ENCODE measurements at places on chromosomes 3 and 15. TPM values are rescaled to one million over a fixed set of nuclear protein-coding genes. Genes with fewer than 3 reads are reported as not detected.
A peak's percentile ranks its signal among the peaks of the same experiment; 100 is the strongest.

DNA sequence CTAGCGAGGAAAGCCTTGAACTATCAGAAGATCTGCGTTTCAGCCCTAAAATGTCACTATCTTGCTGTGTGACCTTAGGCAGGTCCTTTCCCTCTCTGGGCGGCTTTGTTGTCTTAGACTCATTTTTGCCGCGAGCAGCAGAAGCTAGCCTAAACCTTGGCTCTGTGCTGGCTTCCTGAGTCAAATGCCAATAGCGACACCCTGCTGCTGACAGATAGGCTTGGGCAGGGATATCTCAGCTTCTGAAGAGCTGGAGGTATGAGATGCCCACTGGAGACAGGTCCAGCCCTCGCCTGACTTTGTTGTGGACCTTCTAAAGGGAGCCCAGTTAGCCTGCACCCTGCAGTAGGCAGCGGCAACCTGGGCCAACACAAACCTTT is 1.3 kb downstream of the ADAMTSL3 start:
- DNase-seq = peak; percentile 65

The CCR5 gene
- total RNA-seq = not detected

The ECE2 gene
- not detected for total RNA-seq

The MST1R gene
- 0.72 TPM for total RNA-seq

DNA sequence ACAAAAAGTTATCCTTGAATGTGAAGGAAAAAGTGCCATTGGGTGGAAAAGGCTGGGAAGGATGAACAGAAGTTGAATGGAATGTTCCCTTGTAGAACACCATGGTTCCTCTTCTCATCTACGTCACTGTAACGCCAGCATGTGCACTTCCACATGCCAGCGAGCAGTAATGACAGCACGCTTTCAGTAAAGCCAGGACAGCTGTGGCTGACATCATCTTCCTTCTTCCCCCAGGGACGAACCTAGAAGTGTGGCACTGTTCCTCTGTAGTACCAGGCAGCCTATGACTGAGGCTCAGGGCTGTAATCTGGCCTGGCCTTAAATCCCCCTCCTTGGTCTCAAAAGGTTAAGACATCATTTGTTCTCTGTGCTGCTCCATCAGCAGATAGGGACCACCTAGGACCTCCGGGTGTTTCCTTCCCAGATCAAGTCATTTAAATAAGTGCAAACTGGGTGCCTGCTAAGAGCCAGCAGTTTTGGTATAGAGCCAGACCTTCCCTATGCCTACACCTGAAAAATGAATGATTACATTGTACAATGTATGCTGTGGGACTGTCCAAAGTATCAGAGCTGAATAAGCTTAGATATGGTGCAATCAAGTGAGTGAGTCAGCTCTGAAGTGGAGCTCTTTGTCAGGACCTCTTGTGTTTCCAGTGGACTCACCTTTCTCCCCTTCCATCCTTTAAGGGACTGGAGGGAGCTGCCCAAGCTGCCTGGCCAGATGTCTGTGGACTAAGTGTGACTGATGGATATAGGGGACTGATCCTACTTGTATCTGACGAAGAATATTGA is 5.6 kb upstream of the SRPRB start:
- no peak for DNase-seq

DNA sequence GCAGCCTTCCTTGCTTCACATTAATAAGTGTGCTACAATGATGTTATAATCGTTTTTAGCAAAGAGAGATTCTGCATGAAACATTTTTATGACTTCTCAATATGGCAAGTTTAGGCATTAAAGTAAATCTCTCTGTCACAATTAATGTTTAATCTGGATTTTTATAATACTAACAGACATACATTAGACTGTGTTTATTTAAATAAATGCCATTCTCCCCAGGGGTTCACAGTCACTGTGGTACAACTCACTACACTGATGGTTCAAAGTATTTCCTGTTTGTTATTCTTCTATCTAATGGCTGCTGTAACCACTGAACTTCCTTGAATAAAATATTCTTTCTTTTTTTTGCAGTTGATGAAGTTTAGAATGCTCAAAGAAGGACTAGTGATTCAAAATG is 59.0 kb downstream of the SLC12A1 start:
- DNase-seq = no peak

DNA sequence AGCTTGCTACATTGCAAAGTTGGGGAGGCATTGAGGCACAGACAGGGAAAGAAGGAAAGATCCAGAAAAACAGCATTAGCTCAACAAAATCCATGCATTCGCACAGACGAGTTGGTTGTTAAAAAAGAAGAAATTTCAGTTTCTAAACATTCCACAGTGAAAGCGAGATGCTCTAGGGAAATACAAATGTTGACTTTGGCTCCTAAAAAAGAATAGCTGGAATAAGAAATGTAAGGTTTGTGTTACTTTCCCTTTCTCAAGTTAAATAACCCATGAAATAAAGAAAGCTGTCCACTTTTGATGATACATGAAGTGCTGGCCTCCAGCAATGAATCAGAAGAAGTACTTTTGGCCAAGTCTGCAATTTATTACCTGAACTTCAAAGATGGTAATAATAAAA is 465.1 kb downstream of the ERC2 start:
- DNase-seq = no peak

DNA sequence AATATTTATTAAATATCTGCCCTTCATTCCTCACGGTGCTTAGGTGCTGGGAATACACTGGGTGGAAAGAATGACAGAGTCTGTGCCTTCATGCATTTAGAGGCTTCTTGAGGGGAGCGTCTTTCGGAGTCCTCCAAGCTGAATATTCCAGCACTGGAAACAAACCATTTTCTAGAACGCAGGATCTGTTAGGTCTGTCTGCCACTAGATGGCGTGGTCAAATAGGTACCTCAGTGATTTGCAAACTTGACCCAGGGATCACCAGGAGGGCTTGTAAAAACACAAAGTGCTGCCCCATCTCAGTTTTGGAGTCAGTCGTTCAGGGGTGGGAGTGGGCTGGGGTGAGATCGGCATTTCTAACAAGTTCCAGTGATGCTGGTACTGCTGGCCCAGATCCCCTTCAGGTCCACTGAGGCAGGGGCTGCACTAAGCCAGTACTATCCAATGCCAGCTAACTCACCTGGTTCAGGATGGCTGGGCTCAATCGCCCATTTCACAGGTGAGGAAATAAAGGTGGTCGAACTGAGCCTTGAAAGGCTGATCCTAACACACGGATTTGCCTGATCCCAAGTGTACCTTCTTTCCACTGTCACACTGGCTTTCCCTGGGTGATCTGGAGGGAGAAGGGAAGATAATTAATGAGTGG is 14.8 kb downstream of the ARNT2 start:
- DNase-seq = no peak

DNA sequence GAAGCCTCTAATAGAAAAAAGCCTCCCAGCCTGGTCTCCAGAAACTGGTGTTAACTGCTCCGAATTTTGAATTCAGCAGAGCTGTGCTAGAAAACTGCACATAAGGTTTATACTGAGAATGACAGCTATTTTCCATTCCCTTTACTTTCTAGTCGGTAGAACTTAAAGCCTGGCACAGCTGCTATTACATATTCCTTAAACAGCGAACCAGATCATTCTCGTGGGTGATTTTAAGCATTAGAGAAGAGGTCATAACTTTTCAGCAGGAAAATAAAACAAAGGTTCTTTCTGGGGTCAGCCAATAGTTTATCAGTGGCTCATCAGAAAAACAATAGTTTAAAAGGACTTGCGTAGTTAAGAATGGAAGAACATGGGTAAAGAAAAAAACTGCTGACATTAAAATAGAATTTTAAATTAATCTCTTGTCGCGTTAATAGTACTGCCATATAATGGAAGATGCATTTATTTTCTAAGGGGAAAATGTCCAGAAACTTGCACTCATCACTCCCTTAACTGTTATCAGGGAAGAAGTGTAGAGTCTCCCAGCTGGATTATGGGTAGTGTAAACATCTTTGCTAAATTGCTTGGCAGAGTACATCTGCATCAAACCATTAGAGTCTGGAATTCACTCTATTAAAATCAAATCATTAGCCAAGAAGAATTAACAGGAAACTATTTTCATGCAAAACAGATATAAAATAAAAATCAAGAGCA is 7.9 kb downstream of the VGLL4 start:
- DNase-seq = no peak

GRCh38 chr3:11198070-11198469 is 43.8 kb downstream of the HRH1 start:
- no peak for DNase-seq

DNA sequence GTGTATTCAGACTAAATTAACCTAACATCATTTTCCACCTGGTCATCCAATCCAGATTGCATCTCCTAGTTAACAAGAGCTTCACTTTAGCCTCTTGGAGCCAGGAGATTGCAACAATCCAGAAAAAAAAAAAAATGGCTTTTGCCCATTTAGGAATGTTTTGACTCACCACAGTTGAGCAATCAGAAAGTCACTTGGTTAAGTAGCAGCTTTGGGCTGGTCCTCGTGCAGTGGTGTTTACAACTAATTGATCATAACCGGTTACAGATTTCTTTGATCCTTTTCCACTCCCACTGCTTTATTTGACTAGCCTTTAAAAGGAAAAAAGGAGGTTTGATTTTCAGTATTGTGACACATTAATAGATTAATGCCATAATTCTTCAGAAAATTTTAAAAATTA is 688.8 kb upstream of the CCDC54 start:
- peak; percentile 76 for DNase-seq

- DNase-seq = no peak
Observed at GRCh38 chr15:95370291-95370690, 960.2 kb upstream of the NR2F2 start.

DNA sequence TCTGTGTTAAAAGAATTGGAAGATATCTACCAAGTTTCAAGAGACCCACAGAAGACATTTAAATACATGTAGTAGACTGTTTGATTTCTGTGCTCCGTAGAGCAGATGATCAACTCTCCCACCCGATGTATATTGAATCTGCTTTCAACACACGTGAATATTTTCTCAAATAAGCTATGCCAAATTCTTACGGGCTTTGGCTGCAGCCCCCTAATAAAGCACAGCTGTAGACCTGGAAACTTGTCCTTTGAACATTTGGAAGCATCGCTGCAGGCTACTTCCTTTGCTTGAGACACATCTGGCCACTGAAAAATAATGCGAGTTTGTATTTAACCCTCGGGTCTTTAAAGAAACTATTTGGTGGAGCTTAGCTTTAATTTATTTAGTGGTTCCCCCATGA is 98.3 kb upstream of the SELENOK start:
- no peak for DNase-seq

DNA sequence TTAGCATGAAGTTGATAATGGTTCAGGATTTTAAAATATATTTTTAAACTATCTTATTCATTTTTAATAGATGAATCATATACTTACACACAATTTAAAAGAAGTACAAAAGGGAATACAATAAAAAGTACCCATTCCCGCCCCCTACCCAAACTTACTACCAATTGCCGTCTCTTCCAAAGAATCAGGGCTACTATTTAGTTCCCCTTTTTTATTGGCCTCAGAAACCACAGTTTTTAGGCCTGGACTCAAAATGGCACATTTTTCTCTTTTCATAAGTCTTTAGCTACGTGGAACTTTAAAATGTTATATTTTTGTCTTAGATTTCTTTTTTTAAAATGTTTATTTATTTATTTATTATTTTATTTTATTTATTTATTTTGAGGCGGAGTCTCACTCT is 18.0 kb downstream of the LRRK1 start:
- no peak for DNase-seq

GRCh38 chr3:129040579-129041300 is 19.8 kb upstream of the GP9 start:
- DNase-seq = peak; percentile 43

GRCh38 chr3:128185630-128186447 is 32.6 kb downstream of the EEFSEC start:
- no peak for DNase-seq

- DNase-seq = no peak
Observed at GRCh38 chr3:173659972-173660371, 262.4 kb downstream of the NLGN1 start.

- no peak for DNase-seq
Observed at GRCh38 chr15:73051391-73051806, 864 bp upstream of the NEO1 start.

The NISCH gene
- 83.2 TPM for total RNA-seq

- no peak for DNase-seq
Observed at GRCh38 chr3:106371221-106371970, 502.6 kb upstream of the CBLB start.

The CNTN6 gene
- total RNA-seq = not detected

- DNase-seq = no peak
Observed at GRCh38 chr15:97479957-97480356, 480.5 kb upstream of the ARRDC4 start.

The SPESP1 gene
- 2.9 TPM for total RNA-seq

All from osteoblast (primary cell).